ENCODE measurements at places on chromosomes 16 and 17. TPM values are rescaled to one million over a fixed set of nuclear protein-coding genes. Genes with fewer than 3 reads are reported as not detected.

DNA sequence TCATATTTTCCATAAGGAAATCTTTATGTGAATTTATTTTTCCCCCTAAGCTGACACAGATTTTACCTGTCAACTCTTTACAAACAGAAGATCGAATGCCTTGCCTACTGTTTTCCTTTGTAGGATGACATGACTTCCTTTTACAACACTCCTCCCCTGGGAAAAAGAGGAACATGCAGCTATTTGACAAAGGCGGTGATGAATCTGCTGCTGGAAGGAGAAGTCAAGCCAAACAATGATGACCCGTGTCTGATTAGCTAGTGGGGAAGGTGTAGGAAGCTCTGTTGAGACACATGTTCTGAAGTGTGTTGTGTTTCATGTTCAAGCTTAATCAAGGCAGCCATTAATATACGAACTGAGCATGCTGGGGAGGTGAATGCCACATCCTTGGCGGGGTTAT lies 238.0 kb downstream of the PHKB start:
- DNase-seq, result no peak

GRCh38 chr17:77089124-77089490 lies 51.7 kb upstream of the SEC14L1 start:
- DNase-seq, result no peak

Gene KRT9
- not detected for total RNA-seq

DNA sequence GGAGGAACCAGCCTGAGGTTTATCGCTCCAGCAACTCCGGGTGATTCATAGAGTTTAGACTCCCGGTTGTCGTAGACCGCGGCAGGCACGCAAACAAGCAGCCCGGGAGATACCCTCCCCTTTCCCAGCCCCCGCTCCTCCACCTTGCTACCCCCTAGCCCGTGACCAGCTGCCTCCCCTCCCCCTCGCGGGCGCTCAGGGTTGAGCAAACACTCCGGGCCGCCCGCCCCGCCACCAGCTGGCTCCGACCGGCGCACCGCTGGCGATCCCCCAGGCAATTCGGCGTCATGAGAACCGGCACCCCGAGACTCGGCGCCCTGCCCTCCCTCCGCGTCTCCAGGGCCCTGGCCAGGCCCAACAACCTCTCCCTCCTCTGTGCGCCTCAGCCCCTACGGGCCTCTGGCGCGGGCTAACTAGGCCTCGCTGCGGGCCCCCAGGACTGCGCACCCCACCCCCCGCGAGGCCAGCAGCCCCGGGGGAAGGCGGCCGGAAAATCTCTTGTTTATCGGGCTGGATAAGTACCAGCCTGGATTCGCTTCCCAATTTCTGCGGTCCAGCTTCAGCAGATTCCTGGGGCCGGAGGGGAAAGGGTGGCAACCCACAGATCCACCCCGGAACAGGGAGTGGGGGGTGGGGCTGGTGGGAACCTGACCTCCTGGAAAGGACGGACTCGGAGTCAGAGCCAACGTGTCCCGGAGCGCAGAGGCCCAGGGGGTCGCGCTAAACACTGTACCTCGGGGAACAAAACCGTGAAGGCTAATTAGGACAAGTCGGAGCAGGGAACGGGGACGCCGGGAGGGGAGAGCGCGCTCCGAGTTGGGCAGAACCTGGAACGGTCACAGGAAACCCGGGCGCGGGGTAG lies 951 bp upstream of the GPRC5C start:
- DNase-seq, result peak; percentile 95

DNA sequence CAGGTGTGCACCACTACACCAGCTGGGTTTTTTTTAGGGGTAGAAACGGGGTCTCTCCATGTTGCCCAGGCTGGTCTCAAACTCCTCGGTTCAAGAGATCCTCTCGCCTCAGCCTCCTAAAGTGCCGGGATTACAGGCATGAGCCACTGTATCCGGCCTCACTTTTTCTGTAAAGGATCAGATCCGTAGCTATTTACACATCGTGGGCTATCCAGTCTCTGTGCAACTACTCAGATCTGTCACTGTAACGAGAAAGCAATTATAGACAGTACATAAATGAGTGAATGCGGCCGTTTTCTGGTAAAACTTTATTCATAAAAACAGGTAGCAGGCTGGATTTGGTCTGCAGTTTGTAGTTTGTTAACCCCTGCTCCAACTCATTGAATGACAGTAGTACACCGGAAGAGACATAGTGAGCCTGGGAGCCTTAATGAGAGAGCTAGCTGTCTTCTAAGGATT lies 44.5 kb downstream of the VMP1 start:
- DNase-seq, result no peak

DNA sequence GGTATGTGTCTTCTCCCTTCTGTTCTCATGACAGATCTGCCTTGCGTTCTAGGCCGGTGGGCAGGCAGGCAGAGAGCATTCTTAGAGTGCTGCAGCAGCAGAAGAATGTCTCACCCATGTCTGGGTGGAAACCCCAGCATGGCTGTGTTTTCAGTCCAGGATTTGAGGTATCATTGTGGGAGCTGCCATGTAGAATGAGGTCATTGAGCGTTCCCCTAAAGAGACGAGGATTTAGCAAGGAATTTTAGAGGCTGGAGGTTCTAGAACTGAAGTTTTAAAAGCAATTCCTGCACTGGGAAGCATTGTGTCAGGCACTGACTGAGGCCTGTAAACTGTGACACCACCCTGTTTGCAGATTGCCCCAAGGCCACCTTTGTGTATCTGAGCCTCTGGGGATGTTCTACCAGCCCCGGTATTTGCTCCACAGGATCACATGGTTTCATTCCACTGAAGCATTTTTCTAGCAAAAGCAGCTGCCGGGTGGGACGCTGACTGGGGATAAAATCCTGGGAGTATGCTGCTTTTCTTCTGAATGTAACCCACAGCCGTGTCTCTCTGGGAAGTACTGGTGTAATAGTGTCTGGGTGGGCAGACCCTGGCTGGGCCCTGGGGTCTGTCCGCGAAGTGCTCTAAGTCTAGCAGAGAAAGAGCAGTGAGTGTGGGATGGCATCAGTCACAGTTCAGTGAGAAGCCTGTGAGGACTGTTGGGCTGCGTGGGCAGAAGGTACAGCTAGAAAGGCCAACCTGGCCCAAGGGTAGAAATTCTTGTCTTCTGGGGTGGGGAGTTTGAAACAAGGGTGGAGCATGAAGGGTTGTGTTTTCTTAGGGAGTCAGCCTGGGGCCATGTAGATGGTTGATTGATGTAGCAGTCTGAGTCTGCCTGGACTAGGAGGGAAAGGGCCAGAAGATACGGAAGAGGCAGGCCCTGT lies 30.2 kb downstream of the PLCD3 start:
- DNase-seq, result no peak

DNA sequence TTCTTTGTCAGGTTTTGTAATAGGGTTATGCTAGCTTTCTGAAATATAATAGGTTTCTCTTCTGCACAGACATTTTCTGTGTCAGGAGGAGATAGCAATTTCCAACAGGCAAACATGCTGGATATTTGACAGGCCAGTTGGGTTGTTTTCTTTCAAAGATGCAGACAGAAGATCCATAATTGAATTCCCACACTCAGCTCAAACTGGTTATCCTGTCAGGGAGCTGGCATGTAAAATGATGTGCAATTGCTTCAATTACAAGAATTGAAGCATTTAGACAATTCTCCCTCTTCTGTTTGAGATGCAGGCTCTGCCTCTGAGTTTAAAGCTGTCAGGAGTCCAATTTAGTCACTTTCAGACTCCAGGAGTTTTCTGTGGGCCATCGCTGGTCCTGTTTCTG lies 146.2 kb upstream of the ZKSCAN2 start:
- no peak for DNase-seq

DNA sequence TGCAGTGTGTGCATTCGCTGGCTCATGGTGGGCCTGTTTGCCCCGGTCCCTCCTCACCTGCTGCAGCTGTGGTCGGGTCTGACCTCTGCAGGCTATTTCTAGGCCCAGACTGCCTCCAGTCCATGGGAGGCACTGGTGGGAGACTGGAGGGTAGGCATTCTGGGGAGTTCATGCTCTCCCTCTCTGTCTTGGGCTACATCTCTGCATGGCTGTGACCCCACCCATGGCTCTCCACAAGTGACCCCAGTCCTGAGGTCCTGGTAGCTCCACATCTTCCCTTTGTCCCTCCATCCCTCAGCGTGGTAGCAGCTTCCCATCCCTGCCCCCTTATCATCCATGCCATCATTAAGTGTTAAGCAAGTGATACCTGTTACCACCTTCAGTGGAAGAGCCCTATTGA lies 107.8 kb upstream of the SEC14L1 start:
- no peak for DNase-seq

Gene KRTAP4-5
- not detected for total RNA-seq

DNA sequence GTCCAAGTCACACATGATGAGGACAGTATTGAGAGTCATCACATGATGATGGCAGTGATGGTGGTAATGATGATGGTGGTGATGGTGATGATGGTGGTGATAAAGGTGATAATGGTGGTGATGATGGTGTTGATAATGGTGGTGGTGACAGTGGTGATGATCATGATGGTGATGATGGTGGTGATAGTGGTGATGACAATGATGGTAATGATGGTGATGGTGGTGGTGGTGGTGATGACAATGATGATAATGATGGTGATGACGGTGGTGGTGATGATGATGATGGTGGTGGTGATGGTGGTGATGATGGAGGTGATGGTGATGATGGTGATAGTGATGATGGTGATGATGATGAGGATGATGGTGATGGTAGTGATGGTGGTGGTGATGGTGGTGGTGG lies 190.2 kb upstream of the ZNF469 start:
- no peak for DNase-seq

DNA sequence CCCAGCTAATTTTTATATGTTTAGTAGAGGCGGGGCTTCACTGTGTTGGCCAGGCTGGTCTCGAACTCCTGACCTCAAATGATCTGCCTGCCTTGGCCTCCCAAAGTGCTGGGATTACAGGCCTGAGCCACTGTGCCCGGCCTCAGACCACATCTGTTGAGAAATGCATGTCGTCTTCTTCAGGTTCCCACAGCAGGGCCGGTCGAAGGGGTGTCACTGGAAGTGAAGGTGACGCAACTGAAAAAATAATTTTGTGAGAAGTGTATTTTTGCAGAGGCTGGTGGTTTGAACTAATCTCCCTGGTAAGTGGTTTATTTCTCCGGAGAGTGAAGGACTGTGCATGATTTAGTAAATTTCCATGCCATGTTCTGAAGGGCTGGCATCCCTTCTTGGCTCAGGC lies 33.4 kb upstream of the IL34 start:
- no peak for DNase-seq

Gene SDR42E2
- total RNA-seq, result not detected

All from upper lobe of left lung (tissue), 6 donors.